ENCODE measurements at places on chromosomes 13 and 19.
A peak's percentile ranks its signal among the peaks of the same experiment; 100 is the strongest.

DNA sequence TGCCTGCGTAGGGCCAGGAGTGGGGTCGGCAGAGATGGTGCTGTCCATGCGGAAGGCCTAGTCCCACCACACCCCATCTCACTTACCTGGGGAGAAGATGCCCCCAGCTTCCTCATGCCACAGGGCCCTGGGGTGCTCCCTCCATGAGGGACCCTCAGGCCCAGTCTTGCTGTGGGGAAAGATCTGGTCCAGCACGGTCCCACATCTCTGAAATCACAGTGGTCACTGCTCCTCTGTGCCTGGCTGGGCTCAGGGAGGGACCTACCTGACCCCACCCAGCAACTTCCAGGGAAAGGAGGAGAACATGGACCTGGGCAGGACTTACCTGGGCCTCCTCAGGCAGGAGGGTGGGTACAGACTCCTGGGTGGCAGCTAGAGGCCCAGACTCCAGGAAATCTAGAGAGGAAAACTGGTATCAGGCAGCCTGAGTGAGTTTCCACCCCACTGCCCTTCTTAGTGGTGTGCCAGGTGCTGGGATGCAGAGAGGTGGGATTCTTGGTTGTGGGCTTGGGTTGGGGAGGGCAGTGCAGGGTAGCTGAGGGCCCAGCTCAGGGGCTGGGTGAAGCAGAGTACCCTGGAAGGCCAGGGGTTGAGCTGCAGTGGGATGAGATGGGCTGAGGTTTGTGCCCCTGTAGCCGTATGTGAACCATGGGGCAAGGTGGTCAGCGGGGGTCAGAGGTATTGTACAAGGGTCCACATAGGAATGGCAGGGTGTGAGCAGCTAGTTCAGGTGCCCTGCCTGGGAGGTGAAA is 3.8 kb downstream of the MZF1 start:
- no peak for DNase-seq

GRCh38 chr19:15900504-15900903 is 2.6 kb upstream of the CYP4F2 start:
- DNase-seq: no peak

- no peak for DNase-seq
Measured at GRCh38 chr19:7930765-7931164, 4.8 kb upstream of the CTXN1 start.

DNA sequence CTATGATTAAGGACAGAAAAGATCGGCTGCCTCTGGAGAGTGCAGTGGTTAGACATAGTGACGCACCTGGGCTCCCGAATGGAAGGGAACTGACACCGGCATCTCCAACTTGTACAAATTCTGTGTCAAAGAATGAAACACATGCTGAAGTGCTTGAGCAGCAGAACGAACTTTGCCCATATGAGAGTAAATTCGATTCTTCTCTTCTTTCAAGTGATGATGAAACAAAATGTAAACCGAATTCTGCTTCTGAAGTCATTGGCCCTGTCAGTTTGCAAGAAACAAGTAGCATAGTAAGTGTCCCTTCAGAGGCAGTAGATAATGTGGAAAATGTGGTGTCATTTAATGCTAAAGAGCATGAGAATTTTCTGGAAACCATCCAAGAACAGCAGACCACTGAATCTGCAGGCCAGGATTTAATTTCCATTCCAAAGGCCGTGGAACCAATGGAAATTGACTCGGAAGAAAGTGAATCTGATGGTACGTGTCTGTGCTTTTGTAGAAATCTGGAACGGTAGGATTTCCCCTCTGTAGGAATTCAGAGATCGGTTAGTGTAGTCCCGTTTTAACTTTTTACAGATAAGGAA is 16.9 kb downstream of the ERCC5 start:
- no peak for DNase-seq

- no peak for DNase-seq
Measured at GRCh38 chr19:10228920-10229319, 2.2 kb downstream of the S1PR2 start.

GRCh38 chr13:39297664-39298171 is 259.5 kb downstream of the NHLRC3 start:
- DNase-seq: no peak

DNA sequence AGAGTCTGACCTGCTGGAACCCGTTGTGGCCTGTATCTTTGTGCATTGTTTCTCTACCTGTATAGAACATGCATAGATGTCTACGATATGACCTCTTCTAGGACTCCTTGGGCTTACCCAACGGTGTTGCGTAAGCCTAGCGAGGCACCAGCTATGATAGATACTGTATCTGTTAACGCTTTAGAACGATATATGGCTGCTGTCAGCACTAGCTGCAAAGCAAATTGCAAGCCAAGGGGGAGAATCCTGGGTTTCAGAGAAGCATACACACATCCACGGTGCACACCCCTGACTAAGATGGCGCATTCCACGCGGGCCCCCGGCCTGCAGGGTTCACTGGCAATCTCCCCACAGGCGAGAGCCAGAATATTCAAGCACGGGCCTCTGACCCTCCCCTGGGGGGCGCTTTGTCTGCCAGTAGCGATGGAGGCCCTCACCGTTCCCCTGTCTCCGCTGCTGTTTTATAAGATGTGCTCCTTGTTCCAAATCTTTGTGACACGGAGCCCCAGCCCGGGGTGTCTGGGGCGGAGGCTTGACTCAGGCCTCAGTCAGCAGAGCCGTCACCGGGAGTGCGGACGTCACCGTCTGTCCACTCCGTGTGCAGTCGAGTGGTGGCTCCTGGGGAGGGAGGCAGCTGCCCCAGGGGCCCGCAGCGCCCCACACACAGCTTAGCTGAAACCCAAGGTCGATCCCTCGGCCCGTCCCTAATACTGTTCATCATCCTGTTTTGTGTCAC is 12.9 kb upstream of the RPS15 start:
- no peak for DNase-seq

DNA sequence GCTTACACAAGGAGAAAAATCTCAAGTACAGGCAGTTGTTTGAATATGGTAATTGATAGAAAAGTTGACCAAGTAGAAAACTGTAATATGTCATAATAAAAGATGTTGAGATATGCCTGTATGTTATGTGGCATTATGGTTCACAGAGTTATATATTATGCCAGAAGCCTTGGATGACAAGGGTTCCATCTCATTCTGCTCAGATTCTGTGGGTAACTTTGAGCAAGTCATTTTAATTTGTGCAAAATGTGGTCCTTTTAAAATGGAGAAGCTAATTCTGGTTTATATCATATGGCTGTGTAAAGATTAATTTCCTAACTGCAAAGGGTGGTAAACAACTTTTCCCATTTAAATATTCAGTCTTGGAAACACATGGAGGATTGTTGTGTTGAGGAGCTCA is 180.9 kb downstream of the GPC6 start:
- no peak for DNase-seq

GRCh38 chr19:9937001-9937411 is 691 bp upstream of the OLFM2 start:
- DNase-seq: no peak

DNA sequence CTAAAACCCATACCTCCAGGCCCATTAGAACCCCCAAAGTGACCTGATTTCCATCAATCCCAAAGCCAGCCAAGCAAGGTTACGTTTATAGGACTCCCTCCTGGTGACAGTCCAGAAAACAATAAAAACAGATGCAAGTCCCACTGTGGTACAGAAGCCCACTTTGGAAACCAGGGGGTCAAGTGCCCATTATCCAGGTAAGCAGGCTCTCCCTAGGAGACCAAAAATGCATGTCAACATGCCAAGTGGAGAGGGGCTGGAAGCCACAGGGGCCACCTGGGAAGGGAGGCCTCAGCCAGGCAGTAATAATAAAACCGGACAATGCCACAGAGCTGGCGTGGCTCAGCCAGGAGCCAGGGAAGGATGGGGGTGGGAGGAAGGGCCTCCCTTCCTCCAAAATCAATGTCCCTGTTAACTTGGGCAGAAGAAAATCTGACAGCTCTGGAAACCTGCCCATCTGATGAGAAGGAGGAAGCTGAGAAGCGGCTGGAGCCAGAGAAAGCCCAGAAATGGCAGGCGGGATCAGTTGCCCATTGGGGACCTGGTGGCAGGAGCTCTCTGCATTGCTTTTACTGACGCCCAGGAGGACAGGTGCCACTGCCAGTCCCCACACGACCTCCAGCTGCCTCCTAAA is 160.4 kb downstream of the ZIC5 start:
- DNase-seq: no peak

DNA sequence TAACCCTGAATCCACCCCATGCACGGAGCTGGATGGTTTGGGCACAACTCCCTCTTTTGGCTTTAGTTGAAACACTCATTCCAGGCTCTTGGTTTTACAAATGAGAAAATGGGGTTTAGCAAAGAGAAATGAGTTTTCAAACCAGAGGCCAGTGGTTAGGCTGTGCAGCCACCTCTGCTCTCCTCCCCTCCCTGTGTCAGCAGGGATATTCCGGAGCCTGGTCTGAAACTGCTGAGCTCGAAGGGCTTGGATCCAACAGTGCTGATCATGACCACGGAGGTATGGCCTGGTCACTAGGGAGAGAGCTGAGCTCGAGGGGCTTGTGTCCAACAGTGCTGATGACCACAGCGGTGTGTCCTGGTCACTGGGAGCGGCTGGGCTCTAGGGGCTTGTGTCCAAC is 41.5 kb downstream of the ZNF787 start:
- no peak for DNase-seq

DNA sequence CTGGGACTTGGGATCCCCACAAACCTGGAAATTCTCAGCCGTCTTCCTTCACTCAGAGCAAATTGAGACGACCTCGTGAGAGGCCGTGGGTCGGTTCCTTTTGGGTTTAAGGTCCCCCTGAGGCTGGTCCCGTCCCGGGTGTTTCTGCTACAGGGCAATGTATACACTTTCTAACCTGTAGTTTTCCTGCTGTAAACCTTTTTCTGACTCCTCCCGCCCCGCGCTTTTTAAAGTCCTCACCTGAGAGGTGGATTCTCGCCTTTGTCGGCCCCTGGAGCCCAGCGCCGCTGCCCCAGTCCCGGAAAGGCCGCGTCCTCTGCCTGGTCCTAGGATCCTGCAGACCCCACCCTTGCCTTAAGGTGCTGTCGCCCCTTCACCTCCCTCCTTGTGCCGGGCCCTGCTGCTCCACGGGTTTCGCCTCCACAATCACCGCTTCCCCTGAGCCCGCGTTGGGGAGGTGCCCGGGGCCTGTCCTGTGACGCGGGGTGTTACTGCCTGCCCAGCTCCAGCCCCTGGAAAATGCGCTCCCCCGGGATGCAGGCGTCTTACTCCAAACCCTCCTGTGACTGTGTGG is 391 bp downstream of the ZNF761 start:
- no peak for DNase-seq

DNA sequence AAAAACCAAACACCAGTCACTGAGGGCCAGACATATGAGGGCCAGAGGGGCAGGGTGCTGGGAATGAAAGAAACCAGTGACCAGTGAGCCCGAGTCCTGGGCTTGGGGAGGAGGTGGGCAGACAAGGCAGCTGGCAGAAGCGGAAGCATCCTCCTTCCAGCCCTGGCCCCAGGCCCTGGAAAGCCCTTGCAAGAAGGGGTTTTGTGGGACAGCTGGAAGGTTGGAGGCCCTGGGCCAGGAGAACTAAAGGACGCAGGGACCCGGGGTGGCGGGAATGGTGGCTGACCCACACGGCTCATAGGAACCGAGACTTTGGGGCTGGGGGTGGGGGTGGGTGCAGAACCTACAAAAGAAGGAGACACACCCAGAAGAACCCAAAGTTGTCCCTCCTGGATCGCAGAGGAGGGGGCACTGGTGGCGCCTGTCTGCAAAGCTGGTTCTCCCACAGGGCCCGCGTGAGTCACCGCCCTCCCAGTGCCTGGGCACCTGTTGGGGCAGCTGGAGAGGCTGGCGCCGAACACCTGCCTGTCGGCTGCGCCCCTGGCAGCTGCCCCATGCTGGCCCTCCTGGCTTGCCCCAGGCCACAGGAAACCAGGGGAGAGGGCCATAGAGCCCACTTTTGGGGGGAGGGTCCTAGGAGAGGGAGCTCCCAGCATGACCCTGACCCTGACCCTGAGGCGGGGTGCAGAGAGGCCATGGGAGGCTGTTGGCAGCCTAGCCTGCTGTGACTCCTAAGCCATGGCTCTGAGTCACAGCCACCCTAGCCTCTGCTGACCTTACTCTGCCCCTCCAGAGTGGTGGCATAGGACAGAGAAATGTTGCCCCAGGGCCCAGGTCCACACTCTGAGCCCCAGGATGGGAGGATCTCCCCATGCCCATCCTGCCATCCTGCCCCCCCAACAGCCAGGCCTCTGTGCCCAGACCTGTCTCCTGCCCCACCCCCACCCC is 802 bp downstream of the DMPK start:
- no peak for DNase-seq

- no peak for DNase-seq
Measured at GRCh38 chr13:92547266-92547665, 679.3 kb upstream of the GPC6 start.

DNA sequence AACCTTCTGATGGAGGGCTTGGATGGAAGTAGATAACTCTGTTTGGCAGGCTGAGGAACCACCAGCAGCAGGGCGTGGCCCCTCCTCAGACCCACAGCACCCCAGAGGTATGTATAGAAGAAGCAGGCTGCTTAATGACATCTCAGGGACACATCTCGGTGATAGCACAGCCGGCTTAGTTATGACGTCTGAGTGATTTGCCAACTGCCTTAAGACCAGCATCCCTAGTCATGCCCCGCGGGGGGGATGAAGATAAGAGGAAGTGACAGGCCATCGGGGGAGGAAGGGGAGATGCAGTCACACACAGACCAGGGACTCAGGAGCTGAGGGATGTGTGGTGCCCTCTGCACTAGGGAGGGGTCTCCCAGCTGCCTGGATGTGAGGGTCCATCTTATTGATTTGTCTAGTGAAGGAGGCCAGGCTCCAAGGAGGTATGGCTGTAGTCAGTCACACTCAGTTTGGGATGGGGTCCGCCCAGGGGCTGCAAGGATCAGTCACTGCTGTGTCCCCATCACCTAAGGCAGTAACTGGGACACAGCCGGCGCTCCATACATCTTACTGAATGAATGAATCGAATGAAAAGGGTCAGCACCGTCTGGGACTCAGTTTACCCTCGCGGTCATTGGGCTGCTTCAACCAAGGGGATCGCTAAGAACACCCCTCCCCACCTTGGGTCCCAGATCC is 19.2 kb upstream of the ERCC1 start:
- no peak for DNase-seq

- no peak for DNase-seq
Measured at GRCh38 chr13:114272977-114273376, 8.4 kb upstream of the UPF3A start.

DNA sequence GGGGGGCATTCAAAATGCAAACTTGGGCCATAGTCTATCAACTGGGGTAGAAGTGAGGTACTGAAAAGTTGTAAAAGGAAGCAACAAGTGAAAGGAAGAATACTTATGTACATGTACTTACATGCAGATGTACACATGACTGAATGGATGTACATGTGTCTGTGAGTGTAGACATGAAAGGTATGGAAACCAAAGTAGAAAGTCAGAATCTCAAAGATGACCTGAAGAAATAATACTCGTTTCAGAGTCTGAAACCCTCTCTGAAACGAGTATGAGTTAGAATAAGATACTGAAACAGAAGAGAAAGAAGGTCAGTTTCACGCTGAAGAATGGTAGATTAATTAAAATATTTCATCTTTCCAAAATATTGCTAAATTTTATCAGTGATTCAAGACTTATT is 13.9 kb downstream of the DZIP1 start:
- DNase-seq: no peak

GRCh38 chr13:30576528-30576927 is 41.2 kb upstream of the USPL1 start:
- DNase-seq: peak; percentile 41
